ENCODE measurements at places on chromosomes 7 and 10.

- no peak for DNase-seq
These were observed 90.3 kb downstream of the WDR11 start for GRCh38 chr10:120941501-120941900.

GRCh38 chr10:49012603-49013002 is 73.0 kb upstream of the LRRC18 start:
- DNase-seq: no peak

- no peak for DNase-seq
These were observed 292.8 kb downstream of the CSTF2T start for GRCh38 chr10:51406581-51406980.

GRCh38 chr7:141557360-141557759 is 6.2 kb downstream of the AGK start:
- no peak for DNase-seq

DNA sequence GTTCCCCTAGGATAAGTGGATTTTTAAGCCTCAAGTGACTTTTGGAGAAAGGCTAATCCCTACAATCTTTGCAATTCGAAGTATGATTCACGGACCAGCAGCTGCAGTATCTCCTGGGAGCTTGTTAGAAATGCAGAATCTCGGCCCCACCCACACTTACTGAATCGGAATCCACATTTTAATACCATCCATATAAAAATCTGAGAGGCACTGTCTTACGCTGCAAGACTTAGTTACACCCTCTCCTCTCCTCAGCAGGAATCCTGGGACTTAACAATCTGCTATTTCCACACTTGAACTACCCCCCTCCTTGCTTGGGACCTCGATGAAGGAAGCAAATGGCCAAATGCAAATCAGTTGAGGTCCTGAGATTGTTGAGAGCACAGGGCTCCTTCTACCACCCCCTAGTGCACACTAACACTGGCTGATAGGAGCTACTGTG is 21.0 kb downstream of the ITPRIP start:
- DNase-seq: no peak

- no peak for DNase-seq
These were observed 53.9 kb downstream of the CUBN start for GRCh38 chr10:17075533-17076359.

- DNase-seq: no peak
These were observed 16.5 kb downstream of the CREB3L2 start for GRCh38 chr7:137985253-137985896.

DNA sequence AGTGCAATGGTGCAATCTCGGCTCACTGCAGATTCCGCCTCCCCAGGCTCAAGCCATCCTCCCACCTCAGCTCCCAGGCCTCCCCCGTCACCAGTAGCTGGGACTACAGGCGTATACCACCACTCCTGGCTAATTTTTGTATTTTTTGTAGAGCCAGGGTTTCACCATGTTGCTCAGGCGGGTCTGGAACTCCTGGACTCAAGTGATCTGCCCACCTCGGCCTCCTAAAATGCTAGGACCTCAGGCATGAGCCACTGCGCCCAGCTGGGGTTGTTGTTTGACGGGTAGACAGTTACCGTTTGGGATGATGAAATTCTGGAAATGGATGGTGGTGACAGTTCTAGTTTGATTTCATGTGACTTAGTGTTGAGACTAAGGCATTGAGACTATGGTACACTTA is 15.3 kb downstream of the CALML3 start:
- DNase-seq: no peak

DNA sequence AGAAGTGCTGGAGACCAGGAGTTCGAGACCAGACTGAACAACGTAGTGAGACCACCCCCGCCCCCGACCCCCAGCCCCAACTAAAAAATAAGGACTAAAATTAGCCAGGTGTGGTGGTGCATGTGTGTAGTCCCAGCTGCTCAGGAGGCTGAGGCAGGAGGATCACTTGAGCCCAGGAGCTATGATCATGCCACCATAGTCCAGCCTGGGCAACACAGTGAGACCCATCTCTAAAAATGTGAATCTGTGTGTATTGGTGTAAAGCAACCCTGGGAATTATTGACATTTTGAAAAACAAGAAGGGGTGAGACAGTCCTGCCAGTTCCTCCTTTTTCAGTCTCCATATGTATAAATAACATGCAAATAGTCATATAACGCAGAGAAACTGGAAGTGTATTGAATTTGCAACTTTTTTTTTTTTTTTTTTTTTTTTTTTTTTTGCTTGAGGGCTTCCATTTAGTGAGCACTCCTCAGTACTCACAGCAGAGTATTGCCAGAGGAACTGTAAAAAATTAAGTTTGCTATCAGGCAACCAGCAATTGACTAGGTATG is 3.4 kb upstream of the ITGB1 start:
- DNase-seq: no peak

GRCh38 chr10:97087296-97087695 is 98.5 kb downstream of the SLIT1 start:
- DNase-seq: no peak

- DNase-seq: no peak
These were observed 9.8 kb upstream of the PLAC9 start for GRCh38 chr10:80122746-80123145.

DNA sequence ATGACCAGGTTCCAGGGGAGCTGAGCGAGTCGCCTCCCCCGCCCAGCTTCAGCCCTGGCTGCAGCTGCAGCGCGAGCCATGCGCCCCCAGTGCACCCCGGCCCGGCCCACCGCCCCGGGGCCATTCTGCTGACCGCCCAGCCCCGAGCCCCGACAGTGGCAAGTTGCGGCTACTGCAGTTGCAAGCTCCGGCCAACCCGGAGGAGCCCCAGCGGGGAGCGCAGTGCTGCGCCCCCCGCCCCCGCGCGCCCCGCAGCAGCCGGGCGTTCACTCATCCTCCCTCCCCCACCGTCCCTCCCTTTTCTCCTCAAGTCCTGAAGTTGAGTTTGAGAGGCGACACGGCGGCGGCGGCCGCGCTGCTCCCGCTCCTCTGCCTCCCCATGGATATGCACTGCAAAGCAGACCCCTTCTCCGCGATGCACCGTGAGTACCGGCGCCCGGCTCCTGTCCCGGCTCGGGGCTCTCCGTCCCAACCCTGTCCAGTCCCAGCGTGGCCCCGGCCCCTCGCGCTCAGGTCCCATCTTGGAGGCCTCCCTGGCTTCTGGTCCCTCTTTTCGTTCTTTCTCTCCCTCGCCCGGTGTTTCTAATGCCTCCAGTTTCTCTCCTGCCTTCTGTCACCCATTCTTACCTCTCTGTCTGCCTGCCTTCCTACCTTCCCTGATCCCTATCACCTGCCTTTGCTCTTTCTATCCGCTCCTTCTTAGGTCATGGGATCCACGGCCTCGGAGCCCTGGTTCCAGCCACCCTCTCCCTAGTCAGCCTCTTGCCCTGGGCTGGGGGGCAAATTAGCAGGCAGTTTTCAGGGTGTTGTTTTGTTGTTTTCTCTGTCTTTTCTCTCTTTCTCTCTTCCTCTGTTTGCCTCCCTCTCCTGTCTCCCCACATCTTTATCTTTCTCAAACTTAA is 751 bp downstream of the PAX2 start:
- no peak for DNase-seq

GRCh38 chr10:7665767-7666166 is 999 bp downstream of the ITIH5 start:
- no peak for DNase-seq

DNA sequence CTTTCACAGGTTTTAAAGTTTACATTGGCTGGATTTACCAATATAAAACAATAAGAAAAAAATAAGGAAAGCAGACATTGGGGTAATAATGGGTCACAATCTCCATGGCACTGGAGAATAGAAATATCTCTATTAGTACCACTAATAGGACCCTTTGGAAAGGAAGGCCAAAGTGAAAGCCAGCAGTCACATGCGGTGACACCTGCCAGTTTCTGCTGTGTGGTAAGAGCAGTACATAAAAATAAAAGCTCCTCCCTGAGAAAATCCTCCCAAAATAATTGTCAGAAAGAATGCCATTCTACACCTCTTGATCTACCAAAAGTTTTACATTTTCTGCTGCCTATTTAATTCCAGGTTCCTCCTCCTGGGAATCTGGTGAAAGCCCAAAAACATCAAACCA is 30.4 kb upstream of the SLC13A1 start:
- no peak for DNase-seq

- no peak for DNase-seq
These were observed 284.7 kb downstream of the CAMK1D start for GRCh38 chr10:12633776-12634620.

DNA sequence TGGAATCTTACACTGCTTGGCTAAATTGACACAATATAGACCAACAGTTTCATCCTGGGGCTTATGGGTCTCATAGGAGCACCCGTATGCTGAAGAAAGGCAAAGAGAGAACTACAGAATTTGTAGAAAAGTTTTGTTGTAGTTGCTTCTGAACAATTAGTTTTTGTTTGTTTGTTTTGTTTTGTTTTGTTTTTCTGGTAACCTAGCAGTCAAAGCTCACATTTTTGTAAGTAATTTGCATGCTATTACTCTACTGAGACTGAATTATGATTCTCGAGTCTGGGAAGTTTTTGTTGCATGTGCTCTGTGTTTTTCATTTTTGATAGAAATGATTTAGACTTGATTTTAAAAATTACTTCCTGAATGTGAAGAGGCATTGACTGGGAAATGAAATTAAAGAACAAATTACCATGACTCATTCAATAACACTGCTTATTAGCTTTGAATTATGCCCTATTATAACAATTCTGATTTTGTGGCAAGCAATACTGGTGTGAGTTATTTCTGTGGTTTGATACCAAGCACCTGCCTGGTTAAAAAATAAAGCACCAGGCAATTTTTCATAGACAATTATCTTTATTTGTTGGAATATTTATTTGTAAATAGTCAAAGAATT is 438 bp downstream of the LSMEM1 start:
- no peak for DNase-seq

GRCh38 chr7:46532571-46532970 is 611.5 kb upstream of the IGFBP3 start:
- DNase-seq: no peak

DNA sequence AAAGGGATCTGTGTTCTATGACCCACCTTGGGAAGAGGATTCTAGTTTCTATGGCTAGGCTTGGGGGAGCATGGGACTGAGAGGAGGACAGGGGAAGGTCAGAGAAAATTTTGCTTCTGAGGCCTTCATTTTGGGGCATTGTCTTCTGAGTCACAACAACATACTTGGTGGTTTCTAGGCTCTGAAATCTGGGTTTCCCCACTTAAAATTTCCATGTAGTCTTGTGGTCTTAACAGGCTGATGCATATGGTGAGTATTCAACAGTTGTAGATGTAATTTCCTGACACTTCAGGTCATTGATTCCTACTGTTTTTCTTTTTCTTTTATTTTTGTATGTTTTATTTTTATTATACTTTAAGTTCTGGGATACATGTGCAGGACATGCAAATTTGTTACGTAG is 88.5 kb downstream of the ANKRD7 start:
- no peak for DNase-seq

DNA sequence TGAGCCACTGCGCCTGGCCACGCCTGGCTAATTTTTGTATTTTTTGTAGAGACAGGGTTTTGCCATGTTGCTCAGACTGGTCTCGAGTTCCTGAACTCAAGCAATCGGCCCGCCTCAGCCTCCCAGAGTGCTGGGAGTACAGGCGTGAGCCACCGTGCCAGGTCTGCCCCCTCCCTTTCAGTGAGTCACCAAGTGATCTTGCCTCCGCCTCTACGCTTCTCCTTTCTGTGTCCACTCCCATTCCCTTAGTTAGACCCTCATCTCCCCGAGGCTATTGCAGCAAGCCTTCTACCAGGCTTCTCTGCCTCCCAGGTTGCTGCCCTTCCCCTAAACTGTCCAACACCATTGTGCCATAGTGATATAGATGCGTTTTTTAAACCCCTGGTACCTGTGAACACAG is 32.9 kb downstream of the CDC123 start:
- no peak for DNase-seq

DNA sequence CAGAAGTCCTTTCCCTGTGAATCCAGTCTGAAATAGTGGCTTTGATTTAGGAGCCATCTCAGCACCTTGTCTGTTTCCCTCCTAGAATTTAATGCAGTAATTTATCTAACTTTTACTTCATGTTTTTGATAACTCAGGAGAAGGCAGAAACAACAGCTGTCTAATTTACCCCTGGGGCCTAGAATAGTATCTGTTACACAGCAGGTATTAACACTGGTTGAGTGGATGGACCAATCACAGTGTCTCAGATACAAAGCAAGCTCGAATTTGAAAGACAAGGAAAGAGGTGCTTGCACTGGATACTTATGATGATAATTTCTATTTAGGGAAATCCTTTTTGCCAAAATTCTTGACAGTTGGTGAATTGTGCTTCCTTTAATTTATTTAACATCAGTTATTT is 23.4 kb downstream of the CHRM2 start:
- DNase-seq: no peak

DNA sequence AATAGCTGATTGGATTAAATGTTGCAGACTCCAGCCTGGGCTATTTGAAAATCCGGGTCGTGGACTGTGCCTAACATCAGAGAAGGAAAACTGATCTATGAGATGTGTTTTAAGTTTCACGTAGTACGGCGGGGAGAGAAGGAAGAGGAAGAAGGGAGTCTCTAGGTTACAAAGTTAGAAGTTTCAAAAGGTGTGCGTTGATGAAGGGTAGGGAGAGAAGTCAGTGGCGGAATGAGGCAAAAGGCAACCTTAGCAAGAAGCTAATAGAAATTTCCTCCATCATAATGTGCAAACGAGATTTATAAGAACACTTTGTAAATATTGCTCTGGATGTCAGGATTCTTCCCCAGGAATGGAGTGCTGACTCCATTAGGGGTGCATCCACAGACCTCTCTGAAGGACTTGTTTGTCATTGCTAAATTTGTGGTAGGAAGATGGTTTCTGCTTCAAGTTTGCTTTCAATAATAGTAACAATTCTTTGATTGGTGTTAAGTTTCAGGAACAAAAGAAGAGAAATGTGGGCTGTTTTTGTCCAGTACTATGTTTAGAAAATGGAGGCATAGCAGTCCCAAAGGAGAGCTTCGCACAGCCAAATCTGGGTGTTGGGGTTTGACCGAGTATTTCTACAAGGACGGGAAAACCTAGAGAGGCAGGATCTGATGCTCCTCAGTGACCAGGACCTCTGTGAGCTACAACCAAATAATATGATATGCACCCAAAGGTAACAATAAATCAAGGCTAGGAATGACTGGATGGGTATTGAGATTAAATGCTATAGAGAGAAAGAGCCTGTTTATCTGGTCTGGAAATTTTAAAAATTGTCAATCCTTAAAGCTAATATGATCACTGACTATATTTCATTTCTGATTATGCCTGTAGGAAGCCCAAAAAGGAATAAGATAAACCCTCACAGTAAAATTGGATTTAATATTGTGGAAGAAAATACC is 8.2 kb downstream of the TWIST1 start:
- no peak for DNase-seq

GRCh38 chr7:149872419-149873073 is 1.2 kb upstream of the ATP6V0E2 start:
- DNase-seq: peak; percentile 69

GRCh38 chr7:15557186-15557585 is 4.6 kb downstream of the AGMO start:
- no peak for DNase-seq

- DNase-seq: no peak
These were observed 350.1 kb upstream of the MKI67 start for GRCh38 chr10:128476368-128476725.

All from OCI-M1 (cell line).